ENCODE measurements at places on chromosomes 12 and 14. TPM values are rescaled to one million over a fixed set of nuclear protein-coding genes. Genes with fewer than 3 reads are reported as not detected.

STXBP6 gene
- total RNA-seq: not detected

NPC2 gene
- 375 TPM for total RNA-seq

CNTN1 gene
- total RNA-seq: 0.66 TPM

NOS1 gene
- under 0.01 TPM for total RNA-seq

TUNAR gene
- not detected for total RNA-seq

FGF23 gene
- not detected for total RNA-seq

All from aortic smooth muscle cell (primary cell).